ENCODE measurements at places on chromosomes 4 and X. TPM values are rescaled to one million over a fixed set of nuclear protein-coding genes. Genes with fewer than 3 reads are reported as not detected.

The PABPC1L2A gene
- total RNA-seq: 0.99 TPM

DNA sequence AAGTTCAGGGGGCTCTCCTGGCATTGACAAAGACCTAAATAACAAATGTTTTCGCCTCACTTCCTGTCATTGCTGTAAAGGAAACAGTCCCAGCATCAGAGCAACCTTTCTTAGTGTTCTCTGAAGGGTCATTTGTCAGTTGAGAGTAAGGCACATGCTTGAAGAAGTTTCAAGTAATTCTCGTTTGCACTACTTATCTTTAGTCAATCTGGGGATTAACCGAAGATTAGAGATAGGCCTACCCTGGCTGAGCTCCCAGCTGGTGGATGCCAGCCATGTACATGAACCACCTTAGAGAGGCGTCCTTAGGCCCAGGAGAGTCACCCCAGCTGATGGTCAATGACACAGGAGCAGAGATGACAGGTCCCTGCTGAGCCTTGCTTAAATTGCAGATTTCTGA is 189.9 kb upstream of the PGRMC2 start:
- H3K4me3 ChIP-seq: no peak overlapping the region
- H3K4me1 ChIP-seq: no peaks in the 10 kb centered on the region
- no peak overlapping the region for H3K27ac ChIP-seq
- no peaks in the 10 kb centered on the region for H3K27me3 ChIP-seq
- H3K36me3 ChIP-seq: no peaks in the 10 kb centered on the region

DNA sequence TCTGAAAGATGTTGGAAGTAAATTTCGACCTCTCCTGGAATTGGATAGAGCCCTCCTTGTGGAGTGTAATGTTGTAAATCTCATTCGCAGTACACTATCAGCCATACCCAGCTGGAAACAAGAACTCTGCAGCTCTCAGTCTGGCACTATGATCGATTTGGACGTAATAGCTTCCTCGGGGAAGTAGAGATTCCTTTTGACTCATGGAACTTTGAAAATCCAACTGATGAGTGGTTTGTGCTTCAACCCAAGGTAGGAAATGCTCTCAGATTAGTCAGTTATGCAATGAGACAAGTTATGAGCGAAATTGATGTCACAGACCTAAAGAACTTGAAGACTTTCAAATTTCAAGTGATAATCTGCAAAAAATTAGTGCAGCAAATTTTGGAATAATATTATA is 103.9 kb downstream of the SYTL5 start:
- H3K27me3 ChIP-seq: no peaks in the 10 kb centered on the region
- DNase-seq: no peak
- H3K36me3 ChIP-seq: no peaks in the 10 kb centered on the region
- no peak overlapping the region for H3K4me3 ChIP-seq

DNA sequence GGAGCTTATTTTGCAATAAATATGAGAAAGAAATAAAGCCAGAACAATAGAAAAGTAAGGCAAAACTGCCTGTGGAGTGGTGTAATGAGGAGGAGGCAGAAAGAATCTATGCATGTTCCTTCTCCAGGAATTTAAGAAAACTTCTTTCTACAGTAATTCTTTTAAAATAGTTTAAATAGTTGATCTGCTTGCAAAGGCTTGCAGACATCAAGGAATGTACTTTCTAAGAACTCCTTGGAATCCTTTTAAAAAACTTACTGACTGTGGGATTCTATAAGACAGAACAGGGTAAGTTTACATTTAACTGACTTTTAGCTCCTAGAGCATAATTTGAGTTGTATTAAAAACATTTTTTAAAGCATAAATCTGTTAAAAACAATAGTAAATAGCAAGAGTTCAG is 63.2 kb upstream of the ALB start:
- H3K4me3 ChIP-seq: no peak overlapping the region
- H3K36me3 ChIP-seq: no peaks in the 10 kb centered on the region
- no peak overlapping the region for H3K27ac ChIP-seq

GRCh38 chrX:47169273-47169672 is 24.3 kb downstream of the RBM10 start:
- no peaks in the 10 kb centered on the region for H3K27me3 ChIP-seq
- H3K4me3 ChIP-seq: no peak overlapping the region
- H3K36me3 ChIP-seq: no peaks in the 10 kb centered on the region
- H3K27ac ChIP-seq: no peak overlapping the region

DNA sequence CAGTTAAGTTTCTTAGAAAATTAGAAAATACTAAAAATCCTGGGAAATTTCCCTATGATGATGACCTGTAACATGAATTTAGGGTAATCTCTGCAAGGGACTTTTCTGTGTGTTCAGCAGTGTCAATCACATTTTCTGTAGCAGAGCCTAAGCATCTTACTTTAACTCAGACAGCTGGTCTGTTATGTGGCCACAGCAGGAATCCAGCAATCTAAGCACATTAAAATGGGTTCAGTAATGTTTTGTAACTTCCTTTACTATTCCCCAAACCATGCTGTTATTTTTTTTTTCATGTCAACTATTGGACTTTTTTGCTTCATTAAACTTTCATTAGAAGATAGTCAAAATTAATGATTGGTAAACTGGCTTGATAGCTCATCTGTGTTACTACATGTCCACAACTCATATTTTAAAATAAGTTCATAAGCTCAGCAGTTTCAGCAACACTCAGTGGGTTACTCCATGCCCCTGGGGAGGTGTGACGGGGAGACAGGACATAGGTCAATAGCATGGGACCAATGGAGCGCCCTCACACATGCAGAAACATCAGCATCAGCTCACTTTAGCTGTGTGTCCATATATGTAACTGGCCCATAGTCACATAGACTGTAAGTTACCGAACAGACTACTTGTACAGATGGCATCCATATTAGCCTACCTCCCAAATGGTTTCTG is 168.0 kb upstream of the PACRGL start:
- H3K4me1 ChIP-seq: no peaks in the 10 kb centered on the region
- H3K4me3 ChIP-seq: no peak overlapping the region
- no peak for DNase-seq
- H3K36me3 ChIP-seq: no peaks in the 10 kb centered on the region
- H3K27me3 ChIP-seq: no peaks in the 10 kb centered on the region
- no peak overlapping the region for H3K27ac ChIP-seq
